ENCODE measurements at places on chromosomes 7 and 10. TPM values are rescaled to one million over a fixed set of nuclear protein-coding genes. Genes with fewer than 3 reads are reported as not detected.

DNA sequence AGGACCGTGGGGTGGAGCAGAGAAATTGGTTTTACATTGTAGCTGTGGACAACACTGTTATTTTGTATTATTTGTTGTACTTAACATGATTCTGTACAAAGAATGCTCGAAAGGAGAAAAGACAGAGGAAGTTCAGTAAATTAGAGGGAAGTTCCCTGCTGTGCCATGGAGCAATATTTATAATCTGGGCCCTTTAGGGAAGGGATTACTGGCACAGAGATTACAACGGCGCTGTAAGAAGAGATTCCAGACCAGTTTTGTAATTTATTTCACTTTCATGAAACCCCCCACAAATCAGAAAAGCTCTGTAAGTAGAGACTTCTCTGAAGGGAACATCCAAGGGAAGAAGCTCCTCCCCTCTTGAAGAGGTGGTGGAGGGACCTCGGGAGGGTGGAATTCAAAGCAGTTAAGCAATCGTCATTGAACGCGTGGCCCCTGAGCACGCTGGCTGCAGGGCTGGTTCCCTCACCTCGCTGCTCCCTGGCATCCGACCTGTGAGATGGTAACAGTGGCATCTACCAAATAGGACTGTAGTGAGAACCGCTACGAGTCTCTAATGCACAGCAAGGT, 113.5 kb downstream of the KLF6 start:
- DNase-seq: no peak

FAM25G gene
- total RNA-seq: not detected

DNA sequence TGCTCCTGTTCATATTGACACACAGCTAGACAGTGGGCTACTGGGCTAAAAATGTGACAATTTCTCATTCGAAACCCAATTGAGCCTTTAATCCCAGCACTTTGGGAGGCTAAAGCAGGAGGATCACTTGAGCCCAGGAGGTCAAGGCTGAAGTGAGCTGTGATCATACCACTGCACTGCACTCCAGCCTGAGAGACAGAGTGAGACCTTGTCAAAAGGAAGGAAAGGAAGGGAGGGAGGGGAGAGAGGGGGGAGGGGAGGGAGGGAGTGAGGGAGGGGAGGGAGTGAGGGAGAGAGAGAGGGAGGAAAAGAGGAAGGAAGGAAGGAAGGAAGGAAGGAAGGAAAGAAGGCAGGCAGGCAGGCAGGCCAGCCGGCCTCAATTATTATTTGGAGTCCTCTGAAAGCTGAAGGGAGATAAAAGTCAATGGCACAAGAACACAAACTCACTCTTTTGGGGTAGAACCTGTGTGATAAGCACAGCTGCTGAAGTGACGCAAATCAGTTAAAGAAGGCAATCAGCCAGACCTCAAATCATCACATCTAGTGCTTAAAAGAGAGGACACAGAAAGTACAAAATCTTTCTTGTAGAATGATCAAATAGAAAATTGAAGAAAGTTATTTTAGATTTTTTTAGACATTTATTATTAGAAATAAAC, 98.1 kb downstream of the CCDC71L start:
- no peak for DNase-seq

DNA sequence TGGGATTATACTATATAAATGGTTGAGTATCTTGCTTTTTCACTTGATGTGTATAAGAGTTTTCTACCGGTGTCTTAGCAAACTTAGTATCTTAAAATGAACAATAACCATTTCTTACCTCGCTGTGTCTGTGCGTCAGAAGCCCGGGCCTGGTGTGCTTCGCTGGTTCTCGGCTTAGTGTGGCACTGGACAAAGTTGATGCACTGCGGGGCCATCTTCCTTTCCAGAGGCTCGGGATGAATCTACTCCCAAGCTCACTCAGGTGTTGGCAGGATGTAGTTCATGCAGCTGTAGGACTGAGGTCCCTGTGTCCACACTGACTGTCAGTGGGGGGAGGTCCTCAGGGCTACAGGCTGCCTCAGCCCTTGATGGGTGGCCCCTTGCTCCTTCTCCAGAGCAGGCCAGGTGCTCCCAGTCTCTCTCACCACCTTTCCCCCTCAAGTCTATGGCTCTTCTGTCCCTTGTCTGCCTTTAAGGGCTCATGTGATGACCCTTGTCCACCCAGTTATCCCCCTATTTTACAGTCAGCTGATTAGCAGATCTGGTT, 227.8 kb downstream of the GLRX3 start:
- no peak for DNase-seq

FRMD4A gene
- total RNA-seq: 89.7 TPM

Data from tibial nerve (tissue), 4 donors.